ENCODE measurements at places on chromosomes 7 and 10.

GRCh38 chr7:38630720-38631673, at the start of gene AMPH:
TSS of gene AMPH (minus strand) at chr7:38631373. CDS start at chr7:38631351, 22 bp downstream.
- H3K4me1 ChIP-seq, result peaks cover 7% of the 10 kb centered on the region
- peaks cover 3% of the 10 kb centered on the region for H3K27me3 ChIP-seq
- H3K4me3 ChIP-seq, result peak within 1 kb of the TSS; percentile 73
- peak; percentile 40 for DNase-seq
- H3K36me3 ChIP-seq, result no peaks in the 10 kb centered on the region
- no peak within 1 kb of the TSS for H3K27ac ChIP-seq

DNA sequence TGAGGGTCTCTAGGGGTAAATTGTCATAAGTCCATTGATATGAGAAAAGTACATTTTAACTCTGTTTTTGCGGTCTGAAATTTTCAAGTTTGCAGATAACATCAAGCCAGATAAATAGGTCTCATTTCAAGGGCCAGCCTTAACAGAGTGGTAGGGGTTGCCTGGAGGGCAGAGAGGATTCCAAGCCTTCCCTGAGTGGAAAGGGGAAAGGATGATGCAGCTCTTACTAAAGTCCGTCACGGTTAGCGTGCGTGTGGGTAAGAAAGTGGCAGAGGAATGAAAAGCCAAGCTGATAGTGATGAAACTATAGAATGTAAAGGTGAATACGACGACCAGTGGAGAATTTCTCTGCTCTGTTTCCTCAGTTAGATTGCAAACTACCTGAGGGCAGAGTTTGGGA, 71.6 kb downstream of the ADRA2A start:
- no peak for DNase-seq
- no peak overlapping the region for H3K4me3 ChIP-seq
- H3K4me1 ChIP-seq, result no peaks in the 10 kb centered on the region
- no peaks in the 10 kb centered on the region for H3K36me3 ChIP-seq
- H3K27ac ChIP-seq, result no peak overlapping the region
- H3K27me3 ChIP-seq, result no peaks in the 10 kb centered on the region

DNA sequence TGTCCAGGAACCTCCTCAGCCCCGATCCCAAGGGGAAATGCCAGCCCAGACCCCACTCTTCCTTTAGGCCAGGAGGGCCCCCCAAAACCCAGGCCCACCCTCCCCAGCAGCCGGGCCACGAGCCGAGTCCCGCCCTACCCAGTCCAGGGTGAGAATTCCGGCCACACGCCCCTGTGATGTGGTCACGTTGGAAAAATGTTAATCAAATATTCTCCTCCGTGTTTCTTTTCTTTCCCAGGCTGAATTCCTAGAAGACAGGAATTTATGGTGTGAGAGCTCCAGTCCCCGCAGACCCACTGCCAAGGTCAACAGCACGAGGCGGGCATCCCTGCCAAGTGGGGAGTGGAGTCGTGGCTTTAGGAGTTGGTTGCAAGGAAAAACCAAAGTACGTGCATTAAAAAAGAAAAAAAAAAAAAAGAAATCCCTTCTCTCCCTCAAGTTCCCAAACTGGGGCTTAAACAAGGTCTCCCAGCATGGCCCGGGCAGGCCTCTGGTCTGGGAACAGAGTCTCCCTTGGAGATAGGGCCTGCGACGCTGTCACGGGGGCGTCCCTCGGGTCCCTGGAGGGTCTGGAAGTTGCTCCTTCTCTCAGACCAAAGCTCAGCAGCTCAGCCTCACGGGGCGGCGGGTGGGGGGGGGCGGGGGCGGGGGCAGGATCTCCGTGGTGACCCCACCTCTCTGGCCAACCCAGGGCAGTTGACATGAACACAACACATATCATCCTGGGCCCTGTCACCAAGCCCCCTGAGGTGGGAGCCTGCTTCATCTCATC, 28.1 kb upstream of the ELN start:
- no peak overlapping the region for H3K4me3 ChIP-seq
- peak overlapping the region; percentile 74 for H3K27ac ChIP-seq
- no peaks in the 10 kb centered on the region for H3K27me3 ChIP-seq
- DNase-seq, result peak; percentile 84
- H3K4me1 ChIP-seq, result peaks cover 29% of the 10 kb centered on the region

- DNase-seq, result no peak
- no peak overlapping the region for H3K27ac ChIP-seq
- H3K27me3 ChIP-seq, result no peaks in the 10 kb centered on the region
Observed at GRCh38 chr7:70460071-70460470, 671.9 kb upstream of the GALNT17 start.

GRCh38 chr7:138510003-138510402, 49.9 kb downstream of the TRIM24 start:
- no peak overlapping the region for H3K4me3 ChIP-seq
- no peak for DNase-seq
- H3K36me3 ChIP-seq, result peaks cover 5% of the 10 kb centered on the region
- H3K4me1 ChIP-seq, result no peaks in the 10 kb centered on the region
- no peak overlapping the region for H3K27ac ChIP-seq
- H3K27me3 ChIP-seq, result no peaks in the 10 kb centered on the region

DNA sequence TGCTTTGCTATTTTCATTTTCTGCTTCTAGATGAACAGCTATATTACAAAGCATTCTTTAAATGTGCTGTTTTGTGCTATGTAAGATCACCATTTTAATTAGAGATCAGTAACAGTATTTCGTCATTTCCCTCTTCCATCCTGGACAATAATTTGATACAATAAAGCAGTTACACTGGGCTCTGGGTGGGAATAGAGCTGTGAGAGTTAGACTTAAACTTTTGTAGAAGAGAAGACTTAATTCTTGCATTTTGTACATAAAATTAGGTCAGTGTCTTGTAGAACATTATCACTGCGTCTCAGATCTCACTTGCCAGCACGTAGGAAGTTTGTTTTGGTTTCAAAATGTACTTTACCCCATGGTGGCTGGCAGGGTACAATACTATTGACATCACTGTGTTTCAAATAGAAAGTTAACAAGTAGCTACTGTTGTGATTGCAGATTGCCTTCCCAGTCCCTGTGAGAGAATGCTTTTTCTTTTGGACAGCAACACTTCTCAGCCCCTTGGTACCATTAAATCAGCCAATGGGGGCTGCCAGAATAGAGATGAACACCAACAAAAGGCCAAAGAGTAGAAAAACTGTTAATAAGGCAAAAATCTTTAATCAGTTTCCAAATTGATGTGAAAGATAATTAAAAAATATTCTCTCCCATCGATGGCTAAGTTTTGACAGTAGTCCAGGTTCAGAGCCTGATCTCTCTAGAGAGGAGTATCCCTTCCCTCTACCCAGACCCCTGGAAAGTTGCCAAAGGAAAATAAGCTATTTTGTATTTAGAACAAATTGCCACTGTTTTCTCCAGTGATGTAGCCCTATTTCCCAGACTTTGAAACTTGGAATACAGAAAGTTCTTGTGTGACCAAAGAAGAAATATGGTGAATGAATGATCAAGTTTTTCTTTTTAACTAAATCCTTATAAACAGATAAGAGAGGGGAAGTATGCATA, 35.1 kb downstream of the SMNDC1 start:
- no peaks in the 10 kb centered on the region for H3K27me3 ChIP-seq
- DNase-seq, result peak; percentile 25
- no peaks in the 10 kb centered on the region for H3K36me3 ChIP-seq
- H3K27ac ChIP-seq, result no peak overlapping the region
- no peaks in the 10 kb centered on the region for H3K4me1 ChIP-seq
- no peak overlapping the region for H3K4me3 ChIP-seq

- H3K4me3 ChIP-seq, result no peak overlapping the region
- H3K27me3 ChIP-seq, result peaks cover 12% of the 10 kb centered on the region
- H3K27ac ChIP-seq, result no peak overlapping the region
- no peaks in the 10 kb centered on the region for H3K36me3 ChIP-seq
Observed at GRCh38 chr7:42834676-42835075, 77.2 kb downstream of the C7orf25 start.

- no peak overlapping the region for H3K27ac ChIP-seq
- H3K27me3 ChIP-seq, result no peaks in the 10 kb centered on the region
- peak; percentile 63 for DNase-seq
- H3K4me1 ChIP-seq, result no peaks in the 10 kb centered on the region
- H3K36me3 ChIP-seq, result peaks cover 72% of the 10 kb centered on the region
Observed at GRCh38 chr10:124992462-124993344, 50.8 kb downstream of the ZRANB1 start.

DNA sequence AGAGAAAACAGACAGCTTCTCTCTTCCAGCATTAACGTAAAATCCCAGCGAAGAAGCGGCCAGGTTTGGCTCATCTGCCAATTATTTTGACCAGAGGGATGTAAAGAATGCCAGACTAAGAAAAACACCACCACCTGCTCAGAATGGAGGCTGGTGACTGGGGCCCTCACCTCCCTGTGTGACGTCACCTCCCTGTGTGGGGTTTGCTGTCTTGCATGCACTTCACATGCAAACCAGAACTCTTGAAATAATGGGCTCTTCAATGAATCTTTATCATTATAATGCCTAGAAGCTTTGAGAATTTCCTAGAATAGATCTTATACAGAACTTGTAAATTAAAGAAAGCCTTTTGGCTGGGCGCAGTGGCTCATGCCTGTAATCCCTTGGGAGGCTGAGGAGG, 101.8 kb upstream of the WAC start:
- peaks cover 5% of the 10 kb centered on the region for H3K27me3 ChIP-seq
- H3K27ac ChIP-seq, result no peak overlapping the region
- no peaks in the 10 kb centered on the region for H3K36me3 ChIP-seq

DNA sequence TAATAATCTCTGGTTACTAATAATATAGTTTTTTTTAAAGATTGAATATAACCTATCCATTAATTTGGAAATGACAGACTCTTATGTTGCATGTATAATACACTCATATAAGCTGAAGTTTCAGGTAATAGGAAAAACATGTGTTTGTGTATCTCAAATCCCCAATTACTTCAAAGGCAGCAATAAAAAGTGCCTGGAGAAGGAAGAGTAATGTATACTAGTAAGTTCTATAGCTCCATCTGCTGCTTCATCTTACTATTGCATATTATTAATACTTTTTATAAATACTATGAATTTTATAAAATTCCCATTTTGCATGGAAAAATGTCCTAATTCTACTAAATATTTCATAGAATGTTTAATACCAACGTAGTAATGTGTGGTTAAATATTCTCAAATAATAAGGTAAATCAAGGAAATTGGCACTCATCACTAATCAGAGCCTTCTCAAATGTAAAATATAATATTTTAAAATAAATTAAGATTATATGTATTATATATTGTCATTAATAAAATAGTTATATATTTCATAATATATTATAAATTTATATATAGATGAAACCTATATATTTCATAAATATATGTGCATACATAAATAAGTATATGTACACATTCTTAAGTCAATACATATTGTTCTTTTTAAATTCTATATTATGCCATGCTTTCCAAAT, 311.9 kb downstream of the HGF start:
- H3K4me1 ChIP-seq, result no peaks in the 10 kb centered on the region
- no peak overlapping the region for H3K27ac ChIP-seq
- peaks cover 2% of the 10 kb centered on the region for H3K27me3 ChIP-seq
